Activated T-cell treated with anti-CD3 and anti-CD28 coated beads for 24 hours (primary cell): ENCODE measurements at places on chromosomes 2 and 18.
A peak's percentile ranks its signal among the peaks of the same experiment; 100 is the strongest.

GRCh38 chr2:8000870-8001269, 681.0 kb upstream of the ID2 start:
- DNase-seq: no peak

- DNase-seq: no peak
These were observed 32.6 kb downstream of the HJURP start for GRCh38 chr2:233821709-233822100.

DNA sequence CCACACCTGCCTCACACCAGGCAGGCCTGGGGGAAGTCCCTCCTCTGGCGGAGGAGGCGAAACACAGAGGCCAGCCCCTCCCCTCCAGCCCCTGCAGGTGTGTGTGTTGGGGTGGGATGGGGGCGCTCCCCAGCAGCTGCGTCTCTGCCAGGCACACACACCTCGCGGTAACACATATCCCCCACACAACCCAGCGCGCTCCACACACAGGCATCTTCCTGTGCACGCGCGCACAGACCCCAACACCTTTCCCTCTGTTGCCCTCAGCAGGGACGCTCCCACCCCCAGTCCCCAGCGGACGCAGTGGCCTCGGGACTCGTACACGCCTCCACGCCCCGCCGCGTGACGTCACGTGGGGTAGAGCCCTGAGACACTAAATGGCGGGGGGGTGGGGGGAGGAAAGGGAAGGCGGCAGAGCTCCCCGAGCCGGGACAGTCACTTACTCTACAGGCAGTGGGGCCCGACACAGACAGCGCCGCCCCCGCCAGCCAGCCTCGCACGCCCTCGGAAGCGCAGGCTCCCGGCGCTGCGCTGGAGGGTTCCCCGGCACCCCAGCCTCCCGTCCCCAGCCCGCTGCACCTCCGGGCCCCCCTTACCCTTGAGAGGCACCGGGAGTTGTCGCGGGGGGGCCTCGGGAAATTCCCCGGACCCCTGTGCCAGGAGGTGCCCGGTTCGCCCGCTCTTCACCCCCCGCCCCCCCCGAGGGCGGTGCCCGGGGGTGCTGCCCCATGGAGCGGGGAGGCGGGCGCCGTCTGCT, at the start of gene WNT10A:
TSS of gene WNT10A (plus strand) at position 751 of the 757 bp plus-strand sequence. CDS start 144 bp downstream, outside the sequence.
- DNase-seq: peak; percentile 53

DNA sequence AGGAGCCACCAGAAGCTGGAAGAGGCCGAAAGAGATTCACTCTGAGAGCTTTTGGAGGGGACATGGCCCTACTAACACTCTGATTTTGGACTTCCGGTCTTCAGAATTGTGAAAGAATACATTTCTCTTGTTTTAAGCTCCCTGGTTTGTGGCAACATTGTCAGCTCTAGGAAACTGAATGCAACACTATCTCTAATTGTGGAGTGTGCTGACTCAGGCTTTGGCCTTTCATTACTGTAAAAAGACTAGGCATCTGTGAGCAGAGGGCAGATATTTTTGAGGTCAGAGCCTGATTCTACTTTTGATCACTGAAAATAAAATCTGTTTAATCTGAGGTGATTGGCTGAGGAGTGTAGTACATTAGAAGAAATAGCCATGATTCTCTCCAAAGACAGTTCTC, 185.4 kb upstream of the FAM98A start:
- DNase-seq: no peak

GRCh38 chr2:38723173-38723572, 28.0 kb downstream of the SRSF7 start:
- DNase-seq: no peak

- no peak for DNase-seq
These were observed 22.8 kb upstream of the SCN7A start for GRCh38 chr2:166516712-166517303.

DNA sequence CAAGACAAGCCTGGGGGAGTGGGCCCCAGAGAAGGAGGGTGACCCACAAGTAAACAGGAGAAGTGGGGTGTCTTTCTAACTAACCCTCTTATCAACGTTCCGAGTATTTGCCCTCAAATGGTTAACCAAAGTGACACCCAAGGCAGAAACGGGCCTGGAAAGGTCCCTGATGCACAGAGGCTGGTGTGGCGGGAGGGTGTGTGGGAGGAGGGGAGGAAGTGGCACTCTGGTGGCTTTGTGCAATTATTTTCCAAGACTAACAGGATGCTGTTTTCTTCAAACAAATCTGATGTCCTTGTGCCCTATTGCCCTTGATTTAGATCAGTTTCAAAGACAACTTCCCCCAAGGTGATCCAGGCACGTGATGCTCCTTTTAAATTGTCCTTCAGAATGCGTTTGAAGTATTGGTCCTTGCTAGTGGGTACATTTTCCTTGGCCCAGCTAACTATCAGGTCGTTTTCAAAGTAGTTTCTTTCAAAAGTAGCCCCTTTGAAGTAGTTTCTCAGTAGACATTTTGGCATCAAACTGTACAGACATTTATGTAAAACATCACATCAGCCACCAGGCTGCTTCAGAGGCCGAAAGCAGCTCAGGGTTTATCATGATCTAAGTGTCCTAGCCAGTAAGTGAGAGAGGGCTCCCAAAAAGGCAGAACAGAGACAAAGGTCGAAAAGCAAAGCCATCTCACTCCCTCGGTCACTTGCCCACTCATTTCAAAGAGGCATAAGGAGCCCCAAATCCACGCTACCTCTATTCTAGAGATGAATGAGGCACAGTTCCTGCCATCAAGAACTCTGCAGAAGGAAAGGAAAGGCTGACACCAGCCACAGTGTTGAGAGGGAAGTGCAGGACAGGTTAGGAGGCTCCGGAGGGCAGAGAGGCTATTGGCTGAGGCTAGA, 371.1 kb upstream of the ID2 start:
- peak; percentile 39 for DNase-seq

GRCh38 chr2:10721396-10722251, at the start of gene ATP6V1C2:
ATP6V1C2 (plus strand) TSS chr2:10721630; CDS start chr2:10722850, 1,220 bp downstream.
- no peak for DNase-seq

GRCh38 chr2:28633746-28634145, 117.9 kb upstream of the PPP1CB start:
- DNase-seq: no peak

DNA sequence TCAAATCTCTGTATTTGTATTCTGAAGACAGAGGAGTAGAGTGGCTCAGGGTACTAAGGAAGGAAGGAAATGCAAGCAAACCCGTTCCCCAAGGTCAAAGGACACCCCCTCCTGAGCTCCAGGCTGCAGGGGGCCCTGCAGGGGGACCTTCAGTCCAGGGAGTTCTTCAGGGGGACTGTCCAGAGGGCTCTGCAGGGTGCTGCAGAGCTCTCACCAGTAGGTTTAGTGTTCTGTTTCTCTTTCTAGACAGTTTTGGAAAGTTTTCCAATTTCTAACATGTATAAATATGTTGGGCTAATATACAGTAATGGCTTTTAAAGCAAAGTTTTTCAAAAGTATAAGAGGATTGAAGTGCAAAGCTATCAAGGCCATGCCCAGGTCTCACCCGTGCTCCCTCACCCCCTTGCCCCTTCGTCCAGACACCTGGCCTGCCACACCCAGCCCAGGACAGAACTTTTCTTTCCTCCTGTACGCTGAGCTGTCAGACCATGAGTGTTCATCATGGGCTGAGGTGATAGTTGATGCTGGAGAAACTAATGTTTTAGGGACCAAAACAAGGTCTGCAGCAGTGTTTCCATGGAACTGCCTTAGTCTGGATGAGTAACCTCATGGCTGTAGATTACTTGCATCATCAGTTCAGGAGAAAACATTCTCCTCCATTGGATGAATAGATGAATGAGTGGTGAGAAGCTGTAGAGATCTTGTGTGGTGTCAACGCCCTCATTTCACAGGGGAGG, 134.2 kb downstream of the GLI2 start:
- DNase-seq: no peak

DNA sequence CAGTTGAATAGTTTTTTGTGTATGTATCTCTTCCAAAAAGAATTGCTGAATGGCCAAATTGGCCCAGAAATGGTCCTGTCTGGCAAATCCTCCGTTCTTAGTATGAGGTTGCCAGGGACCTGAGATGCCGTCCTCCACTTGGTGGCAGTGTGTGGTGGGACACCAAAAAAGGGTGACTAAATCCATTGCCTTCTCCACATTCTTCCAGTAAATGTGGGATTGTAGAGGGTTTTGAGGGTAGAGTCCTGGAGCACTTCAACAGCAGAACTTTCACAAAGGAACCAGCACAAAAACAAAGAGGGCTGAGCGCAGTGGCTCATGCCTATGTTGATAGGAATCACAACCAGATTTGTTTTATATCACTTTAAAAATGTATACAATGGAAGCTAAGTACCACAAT, 199.9 kb downstream of the BCL2 start:
- no peak for DNase-seq

DNA sequence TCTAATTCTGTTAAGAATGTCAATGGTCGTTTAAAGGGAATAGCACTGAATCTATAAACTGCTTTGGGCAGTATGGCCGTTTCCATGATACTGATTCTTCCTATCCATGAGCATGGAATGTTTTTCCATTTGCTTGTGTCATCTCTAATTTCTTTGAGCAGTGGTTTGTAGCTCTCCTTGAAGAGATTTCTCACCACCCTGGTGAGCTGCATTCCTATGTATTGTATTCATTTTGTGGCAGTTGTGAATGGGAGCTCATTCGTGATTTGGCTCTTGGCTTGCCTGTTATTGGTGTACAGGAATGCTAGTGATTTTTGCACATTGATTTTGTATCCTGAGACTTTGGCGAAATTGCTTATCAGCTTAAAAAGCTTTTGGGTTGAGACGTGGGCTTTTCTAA, 38.3 kb upstream of the WDR75 start:
- DNase-seq: no peak

- no peak for DNase-seq
These were observed 23.9 kb downstream of the PMAIP1 start for GRCh38 chr18:59923539-59924196.

- DNase-seq: no peak
These were observed 133.4 kb upstream of the NABP1 start for GRCh38 chr2:191544461-191545062.

DNA sequence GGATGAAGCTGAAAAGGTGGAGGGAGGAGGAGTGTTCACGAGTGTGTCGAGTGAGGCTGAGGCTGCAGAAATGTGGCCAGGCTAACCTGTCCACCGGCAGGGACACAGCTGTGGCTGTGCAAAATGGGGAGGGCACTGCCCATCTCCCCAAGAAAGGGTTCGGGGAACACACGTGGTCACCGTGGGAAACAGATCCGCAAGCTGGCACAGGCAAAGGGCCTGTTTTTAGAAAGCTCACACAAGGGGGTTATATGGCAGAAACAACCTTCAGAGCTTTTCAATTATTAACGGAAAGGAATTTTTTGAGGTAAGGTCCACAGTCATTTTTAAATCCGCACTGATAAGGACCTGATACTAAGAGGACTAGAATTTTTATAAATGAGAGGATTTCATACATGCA, 35.7 kb downstream of the SH3YL1 start:
- DNase-seq: no peak

GRCh38 chr18:6564950-6565814, 150.5 kb upstream of the L3MBTL4 start:
- DNase-seq: no peak

DNA sequence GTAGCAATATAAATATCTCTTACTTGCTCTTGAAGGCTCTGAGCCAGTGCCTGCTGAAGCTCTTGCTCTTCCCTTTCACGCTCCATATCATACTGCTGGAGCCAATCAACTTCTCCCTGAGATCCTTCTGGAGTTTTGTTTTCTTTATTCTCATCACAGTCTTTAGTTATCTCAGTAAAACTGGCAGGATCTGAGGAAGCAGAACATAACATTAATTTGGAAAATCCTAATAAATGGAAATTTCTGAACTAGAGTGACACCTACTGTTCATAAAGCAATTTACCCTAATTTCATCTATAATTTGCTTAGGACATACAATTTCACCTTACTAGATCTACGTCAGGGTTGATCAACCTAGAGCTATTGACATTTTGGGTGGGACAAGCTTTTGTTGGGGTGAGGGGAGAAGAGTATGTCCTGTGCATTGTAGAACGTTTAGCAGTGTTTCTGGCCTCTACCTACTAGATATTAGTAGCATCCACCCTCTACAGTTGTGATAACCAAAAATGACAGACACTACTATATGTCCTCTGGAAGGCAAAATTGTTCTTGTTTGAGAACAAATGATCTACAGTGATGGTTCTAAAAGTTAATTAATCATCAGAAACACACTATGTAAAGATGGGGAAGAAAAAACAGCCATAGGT, 47.2 kb downstream of the VIL1 start:
- no peak for DNase-seq
